ENCODE measurements at places on chromosomes 6 and 20.

DNA sequence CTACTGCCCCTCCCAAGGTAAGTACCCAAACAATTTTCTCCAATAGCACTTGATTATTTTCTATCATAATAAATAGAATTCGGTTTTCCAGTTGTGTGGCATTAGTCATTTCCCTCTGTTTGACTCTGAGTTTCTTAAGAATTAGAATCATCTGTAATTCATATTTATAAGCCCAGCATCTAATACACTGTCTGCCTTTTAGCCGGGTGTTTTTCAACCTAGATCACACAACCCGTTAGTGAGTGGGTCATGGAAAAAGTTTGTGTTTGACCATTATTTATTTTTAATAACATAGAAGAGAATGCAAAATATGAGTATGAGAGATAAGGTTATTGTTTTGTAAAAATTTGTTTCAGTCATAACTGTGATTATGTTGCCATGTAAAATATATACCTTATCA, 701.6 kb downstream of the RFPL4B start:
- no peak for DNase-seq

- no peak for DNase-seq
These were observed 46.6 kb upstream of the MRPS10 start for GRCh38 chr6:42264162-42264851.

DNA sequence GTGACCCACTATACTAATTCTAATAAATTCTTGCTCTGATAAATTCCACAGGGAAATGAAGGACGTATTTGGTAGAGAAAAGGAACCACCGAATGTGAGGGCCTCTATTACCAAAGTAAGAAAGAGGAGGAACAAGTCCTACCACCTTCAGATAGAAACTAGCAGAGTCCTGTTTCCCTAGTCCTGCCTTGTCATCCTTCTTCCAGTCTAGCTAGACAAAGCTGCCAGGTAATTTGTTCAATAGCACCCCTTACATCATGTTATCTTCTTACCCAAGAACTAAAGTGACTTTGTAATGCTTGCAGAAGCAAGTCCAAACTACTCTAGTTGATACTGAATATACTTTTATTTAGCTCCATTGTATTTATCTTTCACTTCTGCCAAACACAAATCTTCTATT, 29.3 kb upstream of the FAM83B start:
- DNase-seq = no peak

DNA sequence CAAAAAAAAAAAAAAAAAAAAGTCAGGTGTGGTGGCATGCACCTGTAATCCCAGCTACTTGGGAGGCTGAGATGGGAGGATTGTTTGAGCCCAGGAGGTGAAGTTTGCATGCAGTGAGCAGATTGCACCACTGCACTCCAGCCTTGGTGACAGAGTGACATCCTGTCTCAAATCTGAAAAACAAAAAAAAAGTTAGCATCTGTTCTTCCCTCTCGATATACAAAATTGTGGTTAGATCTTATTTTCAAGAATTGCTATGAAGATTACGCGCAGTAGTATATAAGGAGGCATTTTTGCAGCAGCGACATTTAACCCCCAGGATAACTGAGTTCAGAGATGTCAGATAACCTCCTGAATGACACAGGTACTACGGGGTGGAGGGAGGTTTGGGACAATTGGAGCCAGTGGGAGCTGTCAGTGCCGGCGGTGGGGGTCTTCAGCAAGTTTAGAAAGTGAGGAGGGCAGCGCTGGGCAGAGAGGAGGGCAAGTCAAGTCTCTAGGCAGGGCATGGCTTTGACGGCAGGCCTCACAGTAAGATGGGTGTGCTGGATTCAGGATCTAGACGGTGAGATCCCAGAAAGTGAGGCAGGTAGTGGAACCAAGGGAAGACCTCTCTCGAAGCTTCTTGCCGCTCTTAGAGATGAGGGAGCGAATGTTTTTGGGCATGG, 26.2 kb upstream of the MRPS18A start:
- DNase-seq = no peak

GRCh38 chr6:132131758-132132157, 180.6 kb upstream of the CCN2 start:
- peak; percentile 99 for DNase-seq

DNA sequence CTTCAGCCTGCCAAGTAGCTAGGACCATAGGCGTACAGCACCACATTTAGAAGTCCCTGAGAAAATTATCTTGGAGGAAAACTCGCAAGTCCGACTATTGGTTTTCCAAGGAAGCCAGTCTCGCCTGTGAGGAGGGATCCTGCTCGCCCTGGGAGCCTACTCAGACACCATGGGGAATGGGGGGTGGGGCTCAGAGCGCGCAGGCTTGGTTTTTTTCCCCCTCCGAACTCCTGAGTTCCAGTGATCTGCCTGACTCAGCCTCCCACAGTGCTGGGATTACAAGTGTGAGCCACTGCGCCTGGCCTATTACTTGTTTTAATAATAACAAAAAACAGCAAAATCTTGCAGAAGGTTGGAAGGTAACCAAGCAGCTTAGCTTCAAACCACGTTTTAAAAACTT, 153.7 kb downstream of the OR2B2 start:
- DNase-seq = no peak

DNA sequence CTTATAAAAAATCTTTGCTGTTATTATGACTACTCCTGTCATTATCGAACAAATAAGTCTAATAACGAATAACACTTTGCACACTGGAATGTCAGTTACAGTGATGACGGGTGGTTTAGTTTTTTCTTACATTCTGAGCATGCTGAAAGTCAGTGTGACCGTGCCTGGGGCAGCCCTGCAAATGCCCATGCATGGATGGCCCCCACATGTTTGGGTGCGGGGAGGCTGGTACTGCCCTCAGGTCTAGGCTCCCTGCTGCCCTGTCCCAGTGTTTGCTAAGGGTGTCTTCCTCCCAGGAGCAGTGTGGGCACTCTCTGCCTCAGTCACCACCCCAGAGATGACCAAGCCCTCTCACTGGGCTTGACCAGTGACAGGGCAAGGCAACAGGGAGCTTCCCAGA, 3.0 kb downstream of the CSTL1 start:
- no peak for DNase-seq

GRCh38 chr20:63049561-63050221, 42.9 kb upstream of the BHLHE23 start:
- DNase-seq = no peak

DNA sequence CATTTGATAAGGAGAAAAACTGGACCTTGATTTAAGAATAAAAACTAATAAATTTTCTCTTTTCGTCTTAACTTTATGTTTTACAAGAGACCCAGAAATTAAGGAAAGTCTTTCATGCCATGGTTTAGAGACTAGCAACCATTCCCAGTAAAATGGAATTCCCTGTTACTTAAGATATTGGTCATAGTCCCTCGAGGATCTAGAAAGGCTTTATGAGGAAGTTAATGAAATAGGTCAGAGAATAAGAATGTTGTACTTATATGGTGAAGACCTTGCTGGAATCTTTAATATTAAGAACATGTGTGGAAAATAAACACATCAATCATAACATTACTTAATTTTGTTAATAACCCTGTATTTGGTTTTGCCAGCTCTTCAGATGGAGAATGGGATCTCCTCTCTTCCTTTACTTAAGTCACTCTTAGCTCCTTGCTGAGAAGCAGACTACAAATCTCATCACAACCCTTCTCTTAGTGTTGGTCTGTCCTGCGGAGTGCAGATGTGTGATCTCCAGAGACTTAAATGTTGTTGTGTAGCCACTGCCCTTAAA, 382.9 kb downstream of the QKI start:
- peak; percentile 72 for DNase-seq

DNA sequence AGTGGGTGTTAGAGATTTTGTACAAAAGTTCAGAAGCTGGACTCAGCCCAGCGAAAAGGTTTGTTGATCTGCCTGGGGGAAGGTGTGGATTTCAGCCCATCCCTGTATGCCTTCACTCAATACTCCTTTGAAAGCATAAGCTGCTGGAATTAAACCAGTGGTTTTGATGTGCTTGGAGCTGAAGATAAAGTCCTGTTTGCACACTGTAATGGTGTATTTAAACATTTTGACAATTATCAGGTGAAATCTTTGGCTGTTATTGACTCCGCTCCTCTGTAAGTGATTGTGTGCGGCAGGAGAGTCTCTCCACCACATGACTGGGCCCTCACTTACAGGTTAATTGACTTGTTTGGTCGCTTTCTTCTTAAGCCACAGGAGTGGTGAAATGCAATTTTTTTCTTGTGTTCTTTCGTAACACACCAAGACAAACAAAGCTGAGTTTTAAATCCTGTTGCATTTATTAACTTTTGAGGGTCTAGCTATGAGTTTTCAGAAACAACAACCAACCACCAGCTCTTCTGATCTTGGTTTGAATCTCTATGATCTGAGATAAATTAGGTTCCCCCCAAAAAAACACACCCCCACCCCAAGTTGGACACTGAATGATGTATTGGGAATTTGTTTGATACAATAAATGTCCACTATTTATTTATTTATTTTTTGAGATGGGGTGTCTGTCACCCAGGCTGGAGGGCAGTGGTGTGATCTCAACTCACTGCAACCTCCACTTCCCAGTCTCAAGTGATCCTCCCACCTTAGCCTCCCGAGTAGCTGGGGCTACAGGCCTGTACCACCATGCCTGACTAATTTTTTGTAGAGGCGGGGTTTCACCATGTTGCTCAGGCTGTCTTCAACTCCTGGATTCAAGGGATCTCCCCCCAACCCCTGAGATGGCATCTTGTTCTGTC, 46.3 kb upstream of the NCOA3 start:
- no peak for DNase-seq

DNA sequence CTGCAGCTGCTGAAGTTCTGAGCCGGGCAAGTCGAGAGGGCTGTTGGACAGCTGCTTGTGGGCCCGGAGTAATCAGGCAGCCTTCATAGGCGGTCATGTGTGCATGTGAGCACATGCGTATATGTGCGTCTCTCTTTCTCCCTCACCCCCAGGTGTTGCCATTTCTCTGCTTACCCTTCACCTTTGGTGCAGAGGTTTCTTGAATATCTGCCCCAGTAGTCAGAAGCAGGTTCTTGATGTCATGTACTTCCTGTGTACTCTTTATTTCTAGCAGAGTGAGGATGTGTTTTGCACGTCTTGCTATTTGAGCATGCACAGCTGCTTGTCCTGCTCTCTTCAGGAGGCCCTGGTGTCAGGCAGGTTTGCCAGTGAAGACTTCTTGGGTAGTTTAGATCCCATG, 21.2 kb upstream of the MAPK13 start:
- DNase-seq = no peak

GRCh38 chr6:43295456-43295855, 2.6 kb upstream of the SLC22A7 start:
- no peak for DNase-seq

All from fibroblast of skin of abdomen (primary cell).